Activated CD8-positive, alpha-beta memory T cell treated with anti-CD3 and anti-CD28 coated beads, Interleukin-2, amount 50 U/mL, for 48 hours (primary cell): ENCODE measurements at places on chromosomes 1 and 21.

- peak; percentile 97 for DNase-seq
Measured at GRCh38 chr1:2044510-2045319, 5.5 kb upstream of the PRKCZ start.

DNA sequence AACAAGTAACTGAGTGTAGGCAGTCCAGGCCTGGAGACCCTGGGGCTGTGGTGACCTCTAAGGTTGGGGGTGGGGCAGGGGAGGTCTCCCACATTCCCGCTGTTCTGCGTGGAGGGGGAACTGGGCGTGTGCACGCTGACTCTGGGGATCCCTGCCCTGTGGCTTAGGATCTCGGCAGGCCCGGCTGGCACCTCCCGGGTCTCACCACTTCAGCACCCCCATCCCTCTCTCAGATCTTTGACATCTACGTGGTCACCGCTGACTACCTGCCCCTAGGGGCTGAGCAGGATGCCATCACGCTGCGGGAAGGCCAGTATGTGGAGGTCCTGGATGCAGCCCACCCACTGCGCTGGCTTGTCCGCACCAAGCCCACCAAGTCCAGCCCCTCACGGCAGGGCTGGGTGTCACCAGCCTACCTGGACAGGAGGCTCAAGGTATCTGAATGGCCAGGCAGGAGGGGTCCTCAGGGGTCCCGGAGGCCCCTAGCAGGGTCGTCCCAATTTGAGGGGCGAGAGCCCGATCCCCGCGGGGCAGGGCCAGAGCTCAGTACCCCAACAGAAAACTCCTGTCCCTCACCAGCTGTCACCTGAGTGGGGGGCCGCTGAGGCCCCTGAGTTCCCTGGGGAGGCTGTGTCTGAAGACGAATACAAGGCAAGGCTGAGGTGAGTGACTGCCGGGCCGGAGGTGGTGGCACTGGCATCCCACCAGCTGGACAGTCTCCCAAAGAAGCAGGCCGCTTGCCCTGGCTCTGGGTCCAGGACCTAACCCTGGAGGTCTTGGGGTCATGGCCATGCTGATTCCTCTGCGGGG lies 68.7 kb downstream of the TRIM11 start:
- no peak for DNase-seq

DNA sequence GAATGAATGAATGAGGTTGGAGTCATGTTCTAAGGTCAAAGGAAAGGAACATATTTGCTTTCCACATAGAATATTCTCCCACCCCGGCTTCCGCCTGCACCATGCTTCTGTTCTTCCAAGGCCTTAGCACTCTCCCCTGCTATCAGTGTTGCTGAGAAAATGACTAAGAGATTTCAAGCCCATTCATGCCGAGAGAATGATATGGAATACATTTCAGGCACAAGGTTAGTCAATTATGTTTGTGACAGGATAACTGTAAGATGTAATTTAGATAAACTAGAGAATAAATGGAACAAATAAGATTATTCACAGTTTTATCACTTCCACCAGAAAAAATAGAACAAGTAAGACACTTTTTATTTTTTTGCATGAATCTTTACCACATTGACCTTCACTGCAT lies 122.6 kb downstream of the PLD5 start:
- DNase-seq = no peak

DNA sequence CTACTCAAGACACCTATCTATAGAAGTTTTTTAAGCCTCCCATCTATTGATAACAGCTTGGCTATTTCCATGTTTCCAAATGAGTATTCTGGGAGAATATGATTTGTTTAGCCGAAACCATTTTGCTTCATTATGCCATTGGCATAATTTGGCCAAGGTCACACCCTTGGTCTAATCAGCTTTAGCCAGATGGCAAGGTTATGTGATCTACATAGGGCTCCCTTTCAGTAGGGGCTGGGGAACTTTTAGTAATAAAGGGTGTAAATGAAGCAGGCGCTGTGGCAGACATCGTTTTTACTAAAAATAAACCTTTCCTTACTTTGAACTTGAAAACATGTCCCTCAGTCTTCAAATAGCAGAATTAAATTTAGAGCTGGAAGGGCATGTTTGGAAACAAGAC lies 3.0 kb upstream of the PDC start:
- DNase-seq = no peak

DNA sequence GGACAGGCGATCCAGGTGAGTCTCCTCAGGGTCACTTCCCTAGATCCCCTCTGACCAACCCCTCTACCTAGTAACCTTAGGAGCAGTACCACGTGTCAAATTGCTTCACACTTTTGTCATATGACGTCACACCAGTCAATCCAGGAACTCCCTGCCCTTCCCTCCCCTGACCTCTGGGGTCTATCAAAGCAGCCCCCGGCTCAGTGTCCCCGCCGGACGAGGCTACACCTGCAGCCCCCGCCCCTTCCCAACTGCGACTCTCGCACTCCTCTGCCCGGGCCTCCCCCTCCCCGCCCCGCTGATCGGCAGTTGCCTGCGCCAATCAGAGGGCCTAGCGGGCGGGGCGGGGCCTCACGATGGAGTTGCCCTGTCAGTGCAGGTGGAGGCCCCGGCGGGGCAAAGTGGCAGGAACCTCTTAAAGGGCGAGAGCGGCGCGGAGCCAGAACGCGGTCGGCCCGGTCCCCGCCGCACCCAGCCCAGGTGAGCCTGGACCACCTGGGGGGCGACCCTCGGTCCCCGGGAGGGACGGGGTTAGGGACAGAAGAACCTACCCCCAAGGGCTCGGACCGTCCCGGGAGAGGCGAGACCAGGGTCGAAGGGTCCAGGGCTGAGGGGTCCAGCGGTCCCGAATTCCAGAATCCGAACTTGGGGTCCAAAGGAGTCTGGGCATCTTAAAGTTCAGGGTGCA lies 27.5 kb upstream of the EPB41 start:
- DNase-seq = peak; percentile 94

DNA sequence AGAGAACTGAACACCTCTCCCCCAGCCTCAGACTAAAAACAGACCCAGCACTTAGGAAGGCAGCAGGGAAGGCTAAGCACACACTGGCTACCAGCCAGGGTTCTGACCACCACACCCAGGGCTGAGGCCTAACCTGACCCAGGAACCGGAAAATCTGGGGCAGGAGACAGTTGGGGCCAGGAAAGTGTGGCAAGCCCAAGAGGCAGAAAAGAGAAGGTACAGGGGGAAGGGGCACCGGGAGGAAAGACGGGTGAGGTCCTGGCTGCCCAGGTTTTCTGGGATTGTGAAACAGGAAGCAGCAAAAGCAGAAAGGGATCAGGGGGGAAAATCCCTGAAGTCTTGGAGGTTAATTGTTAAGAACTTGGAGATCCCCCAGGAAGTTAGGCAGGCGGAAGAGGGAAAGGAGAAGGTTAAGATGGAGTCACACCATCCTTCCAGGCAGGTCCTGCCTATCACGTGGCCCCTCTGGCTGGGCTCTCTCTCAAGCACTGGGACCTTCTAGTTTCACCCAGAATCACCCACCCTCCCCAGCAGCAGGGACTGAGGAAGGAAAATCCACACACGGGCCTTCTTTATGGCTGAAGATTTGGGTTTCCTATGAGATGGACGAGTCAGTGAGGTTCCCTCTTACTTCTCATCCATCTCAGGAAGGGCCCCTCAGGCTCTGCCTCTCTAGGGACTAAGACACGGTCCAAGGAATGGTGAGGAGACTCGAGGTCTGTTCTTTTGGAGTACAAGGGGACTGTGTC lies 2.6 kb downstream of the HDGF start:
- no peak for DNase-seq

GRCh38 chr1:214513394-214513793 lies 38.0 kb downstream of the PTPN14 start:
- DNase-seq = no peak

- DNase-seq = peak; percentile 60
Measured at GRCh38 chr1:91712981-91713841, 172.7 kb downstream of the TGFBR3 start.

DNA sequence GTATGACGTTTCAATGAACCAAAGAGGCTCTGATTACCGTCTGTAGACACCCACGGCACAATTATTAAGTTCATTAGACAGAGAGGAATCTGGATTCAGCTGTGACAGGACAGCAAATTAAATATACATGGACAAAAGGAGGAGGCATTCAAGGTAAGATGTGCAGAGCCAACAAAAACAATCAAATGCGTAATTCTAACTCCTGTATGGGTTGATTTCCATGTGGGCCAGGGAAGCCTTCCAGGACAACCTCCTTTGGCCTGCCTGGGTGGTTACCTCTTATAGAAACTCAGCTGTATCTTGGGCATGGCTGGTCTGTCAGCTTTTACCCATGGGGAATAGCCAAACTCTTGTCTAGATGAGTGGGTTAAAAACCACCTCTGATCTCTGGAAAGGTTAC lies 43.8 kb downstream of the CCN1 start:
- no peak for DNase-seq

DNA sequence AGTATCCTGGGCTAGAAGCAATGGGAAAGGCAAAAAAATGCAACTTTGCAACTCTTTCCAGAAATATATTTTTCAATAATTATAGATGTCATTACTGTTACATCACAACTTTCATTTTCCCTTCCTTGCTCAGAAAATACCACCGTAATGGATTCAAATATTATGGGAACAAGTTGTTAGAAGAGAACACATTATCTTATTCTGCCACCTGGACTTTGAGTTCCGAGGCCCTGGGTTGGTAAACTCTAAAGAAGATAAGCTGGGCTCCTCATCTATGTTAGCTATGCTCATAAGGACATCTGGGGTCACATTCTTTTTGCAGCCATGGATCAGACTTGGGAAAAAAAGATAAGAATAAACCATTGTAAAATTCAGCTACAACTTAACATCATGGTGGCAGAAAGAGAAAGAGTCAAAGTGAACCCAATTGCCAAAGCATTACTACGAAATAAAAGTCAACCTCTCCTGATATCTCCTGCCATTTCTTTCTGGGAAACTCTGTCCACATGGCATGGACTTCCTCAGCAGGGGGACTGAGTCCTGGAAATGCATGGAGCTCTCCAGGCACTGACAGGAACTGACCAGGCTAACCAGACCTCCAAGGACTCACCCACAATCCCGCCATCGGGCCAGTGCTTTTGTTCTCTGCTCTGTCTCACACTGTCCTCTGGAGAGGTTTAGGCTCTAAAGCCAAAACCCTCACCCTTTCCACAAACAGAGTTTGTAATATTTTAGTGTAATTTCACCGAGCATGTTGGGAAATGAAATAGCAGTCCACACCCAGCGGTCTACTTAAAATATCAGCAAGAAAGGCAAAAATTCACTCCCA lies 499.1 kb upstream of the RUNX1 start:
- DNase-seq = no peak

DNA sequence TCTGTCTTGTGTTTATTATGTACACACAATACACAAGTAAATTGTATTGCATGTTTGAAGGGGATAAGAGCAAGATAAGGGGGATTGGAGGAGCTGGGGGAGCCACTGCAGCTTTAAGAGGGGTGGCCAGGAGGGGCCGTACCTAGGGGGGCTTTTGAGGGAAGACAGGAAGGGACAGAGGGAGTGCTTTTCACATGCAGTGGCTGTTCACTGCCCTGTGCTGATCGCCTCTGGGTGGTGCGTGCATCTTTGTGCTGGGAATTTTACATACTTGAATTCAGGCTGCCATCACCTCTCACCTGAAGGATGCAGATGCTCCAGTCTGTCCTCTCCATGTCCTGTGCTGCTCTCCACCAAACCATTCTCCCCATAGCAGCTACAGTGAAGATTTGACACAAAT lies 179.5 kb downstream of the PTPRU start:
- no peak for DNase-seq

- DNase-seq = no peak
Measured at GRCh38 chr1:40897513-40897912, 35.4 kb upstream of the CITED4 start.

DNA sequence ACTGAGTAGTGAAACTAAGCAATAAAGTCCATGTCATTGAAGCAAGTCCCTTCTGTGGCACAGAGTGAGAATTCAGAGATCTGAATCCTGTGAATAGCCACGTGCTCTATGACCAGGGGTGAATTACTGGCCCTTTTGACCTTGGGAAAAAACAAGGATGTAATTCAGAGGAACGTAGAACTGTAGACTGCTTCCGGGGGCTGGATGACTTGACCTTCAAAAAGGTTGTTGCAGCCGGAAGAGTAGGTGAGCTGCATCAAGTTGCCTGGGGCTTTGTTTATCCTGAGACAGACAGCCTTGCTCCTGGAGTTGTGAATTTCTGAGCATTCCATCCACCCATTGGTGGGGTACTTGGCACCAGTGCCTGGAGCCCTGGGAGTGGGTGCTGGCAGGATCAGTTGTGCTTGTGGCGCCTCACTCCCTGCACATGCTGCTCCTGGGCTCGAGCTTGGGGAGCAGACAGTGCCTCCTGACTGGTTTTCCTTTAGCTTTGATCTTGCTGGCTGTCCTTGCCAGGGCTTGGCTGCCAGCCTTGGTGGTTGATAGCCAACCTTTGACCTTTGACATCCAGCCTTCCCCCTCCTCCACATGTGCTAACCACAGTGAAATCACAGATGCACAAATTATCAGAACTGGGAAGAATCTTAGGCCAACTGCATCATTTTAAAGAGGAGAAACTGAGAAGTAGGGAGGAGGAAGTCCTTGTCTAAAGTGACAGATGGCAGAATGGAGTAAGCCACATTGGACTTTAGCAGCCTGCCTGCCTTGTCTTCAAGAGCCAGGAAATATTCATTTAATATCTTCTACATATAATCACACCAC lies 16.2 kb upstream of the MYOG start:
- DNase-seq = no peak

GRCh38 chr21:33914188-33914587 lies 1.4 kb downstream of the ATP5PO start:
- no peak for DNase-seq

DNA sequence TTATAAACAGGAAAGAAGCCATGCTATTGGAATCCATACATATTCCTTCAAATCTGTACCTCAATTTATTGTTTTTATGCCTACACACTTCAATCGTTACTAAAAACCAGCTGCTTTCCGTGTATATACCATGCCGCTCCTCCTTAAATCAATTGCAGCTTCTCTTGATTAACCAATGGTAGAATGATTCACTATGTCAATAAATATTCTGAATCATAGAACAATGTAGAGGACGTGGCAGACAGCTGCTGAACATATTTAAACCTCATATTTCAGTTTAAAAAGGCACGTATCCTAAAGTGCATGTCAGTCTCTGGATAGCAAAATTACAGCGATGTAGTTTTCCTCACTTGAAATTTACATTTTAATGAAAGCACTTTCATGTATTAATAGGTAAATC lies 100.4 kb downstream of the MRPL39 start:
- DNase-seq = no peak

- DNase-seq = no peak
Measured at GRCh38 chr1:201456499-201457309, 12.3 kb downstream of the PHLDA3 start.

DNA sequence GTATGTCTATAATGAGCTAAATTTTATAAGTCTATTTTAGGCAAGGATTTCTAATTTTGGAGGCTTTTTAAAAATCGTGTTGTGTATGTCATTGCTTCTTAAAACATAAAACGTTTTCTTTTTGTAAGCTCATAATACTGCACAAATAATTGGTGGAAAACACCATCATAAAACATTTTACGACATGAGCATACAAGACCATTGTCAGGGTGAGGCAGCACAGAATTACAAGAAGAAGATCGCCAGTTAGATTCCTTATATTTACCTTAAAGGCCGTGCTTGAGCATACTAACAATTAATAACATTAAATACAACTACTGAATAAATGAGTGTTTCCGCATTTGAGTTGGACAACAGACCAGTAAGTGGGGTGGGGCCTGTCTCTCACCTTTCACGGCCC lies 19.1 kb upstream of the LMX1A start:
- no peak for DNase-seq
